HS-27A (cell line): ENCODE measurements at places on chromosomes 3 and 15.
A peak's percentile ranks its signal among the peaks of the same experiment; 100 is the strongest.

- no peak for DNase-seq
These were observed 12.4 kb downstream of the TPRA1 start for GRCh38 chr3:127578168-127578567.

GRCh38 chr3:102400766-102401165 is 34.0 kb upstream of the ZPLD1 start:
- peak; percentile 15 for DNase-seq

GRCh38 chr15:71632576-71633195 is 177.7 kb upstream of the NR2E3 start:
- DNase-seq = no peak

- DNase-seq = no peak
These were observed 10.1 kb downstream of the BTBD1 start for GRCh38 chr15:83057002-83057401.

GRCh38 chr15:66706840-66707239 is 4.8 kb downstream of the SMAD6 start:
- no peak for DNase-seq

DNA sequence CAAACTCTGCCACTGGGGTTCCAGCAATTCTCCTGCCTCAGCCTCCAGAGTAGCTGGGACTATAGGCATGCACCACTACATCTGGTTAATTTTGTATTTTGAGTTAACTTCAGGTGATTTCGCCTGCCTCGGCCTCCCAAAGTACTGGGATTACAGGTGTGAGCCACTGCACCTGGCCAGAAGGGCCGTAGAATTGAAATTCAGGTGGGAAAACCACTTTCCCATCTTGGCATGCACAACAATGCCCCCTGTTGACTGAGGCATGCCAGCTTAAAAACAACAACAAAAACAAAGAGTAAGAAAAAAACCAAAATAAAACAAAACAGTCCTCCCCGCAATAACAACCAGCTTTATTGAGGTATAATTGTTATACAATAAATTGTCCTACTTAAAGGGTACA is 32.6 kb upstream of the RAB11A start:
- DNase-seq = no peak

DNA sequence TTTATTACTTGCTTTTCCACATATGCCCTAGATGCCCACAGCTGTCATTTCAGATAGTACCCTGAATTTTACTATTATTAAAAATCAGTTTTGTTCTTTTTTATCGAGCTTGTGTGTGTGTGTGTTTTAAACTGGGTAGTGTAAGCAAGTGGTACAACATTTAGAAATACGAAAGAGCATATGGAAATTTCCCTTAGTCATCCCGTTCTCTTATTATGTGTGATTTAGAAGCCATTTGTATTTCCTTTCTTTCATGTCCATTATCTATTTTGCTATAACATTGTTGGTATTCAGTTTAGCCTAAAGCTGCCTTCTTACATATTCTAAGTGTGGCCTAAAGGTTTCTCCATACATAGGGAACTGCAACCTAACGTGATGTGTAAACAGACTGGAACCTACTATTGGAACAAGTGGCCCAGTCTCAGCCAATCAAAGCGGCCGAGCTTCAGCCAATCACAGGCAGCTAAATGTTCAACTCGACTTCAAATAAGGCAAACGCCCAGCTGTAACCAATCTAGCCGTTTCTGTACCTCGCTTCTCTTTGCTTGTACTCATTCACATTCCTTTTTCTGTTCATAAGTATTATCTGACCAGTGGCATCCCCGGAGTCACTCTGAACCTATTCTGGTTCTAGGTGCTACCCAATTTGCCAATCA is 14.7 kb upstream of the SYN2 start:
- no peak for DNase-seq

- no peak for DNase-seq
These were observed 322.5 kb upstream of the ICE2 start for GRCh38 chr15:60801395-60801794.

DNA sequence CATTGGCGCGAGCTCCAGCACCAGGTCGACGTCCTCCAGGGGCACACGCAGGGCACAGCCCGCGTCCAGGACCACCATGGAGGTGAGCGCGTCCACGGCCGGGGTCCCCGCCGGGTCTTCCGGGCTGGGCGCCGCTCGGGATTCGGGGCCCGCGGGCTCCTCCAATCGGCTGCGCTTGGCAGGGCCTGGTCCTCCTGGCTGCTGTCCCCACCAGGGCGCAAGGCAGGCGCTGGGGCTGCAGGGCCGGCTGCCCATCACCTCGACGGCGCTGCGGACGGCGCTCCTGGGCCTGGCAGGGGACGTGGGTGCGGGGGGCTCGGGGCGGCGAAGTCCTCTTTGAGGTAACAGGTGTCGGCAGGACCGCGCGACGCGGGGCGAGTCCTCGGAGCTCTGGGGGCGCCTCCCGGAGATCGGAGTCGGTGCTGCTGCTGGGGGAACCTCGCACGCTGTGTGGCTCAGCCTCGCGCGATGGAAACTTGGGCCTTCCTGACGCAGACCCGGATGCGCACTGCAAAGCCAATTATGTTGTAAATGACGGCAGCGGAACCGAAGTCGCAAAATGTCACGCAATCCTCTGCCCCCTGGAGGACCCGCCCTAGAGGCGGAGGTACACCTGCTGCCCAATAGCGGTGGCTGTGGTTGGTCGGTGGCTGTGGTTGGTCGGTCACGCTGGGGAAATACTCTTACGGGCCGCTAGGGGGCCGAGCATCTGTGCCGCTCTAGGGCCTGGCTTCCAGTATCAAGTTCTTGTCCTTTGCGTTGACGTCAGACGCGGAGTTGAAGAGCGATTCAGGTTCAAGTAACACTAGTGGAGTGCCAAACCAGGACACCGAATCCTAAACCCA is at the start of gene PRR23C:
PRR23C (minus strand) TSS at position 527 of the 845 bp plus-strand sequence; CDS start at position 255, 272 bp downstream.
- DNase-seq = no peak
